ENCODE measurements at places on chromosomes 6 and 20.

DNA sequence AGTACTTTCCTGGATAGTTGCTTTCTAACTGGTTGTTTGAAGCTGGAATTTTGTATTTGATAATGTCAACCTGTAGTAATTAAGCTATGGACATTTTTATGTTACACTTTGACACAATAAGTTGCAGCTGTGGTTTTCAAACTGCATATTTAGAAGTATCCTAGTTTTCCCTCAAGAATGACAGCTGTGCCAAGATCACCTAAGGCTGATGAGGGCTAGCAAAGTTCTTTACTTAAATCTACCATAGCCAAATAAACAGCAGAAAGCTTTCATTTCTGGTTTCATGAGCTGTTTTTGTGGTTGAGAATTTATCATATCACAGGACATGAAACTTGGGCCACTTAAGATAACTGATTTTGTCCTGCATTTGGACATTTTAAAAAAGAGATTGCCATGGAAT is 30.6 kb downstream of the FAM229B start:
- DNase-seq = no peak

DNA sequence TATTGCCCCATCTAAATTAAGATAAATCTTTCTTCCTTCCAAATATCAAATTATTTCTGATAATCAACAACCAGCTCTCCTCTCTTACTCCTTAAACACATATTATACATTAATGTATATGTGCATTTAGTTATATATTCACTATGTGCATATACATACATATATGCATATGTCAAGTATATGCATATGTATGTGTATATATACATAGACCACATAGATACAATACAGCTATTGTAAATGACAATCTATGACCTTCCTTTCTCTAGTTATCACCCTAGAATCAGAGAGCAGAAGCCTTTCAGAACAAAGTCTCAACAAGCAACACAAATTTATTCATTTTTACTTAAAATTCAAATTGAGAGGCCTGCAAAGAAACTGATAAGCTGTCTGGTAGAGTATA is 241.1 kb upstream of the THEMIS start:
- no peak for DNase-seq

DNA sequence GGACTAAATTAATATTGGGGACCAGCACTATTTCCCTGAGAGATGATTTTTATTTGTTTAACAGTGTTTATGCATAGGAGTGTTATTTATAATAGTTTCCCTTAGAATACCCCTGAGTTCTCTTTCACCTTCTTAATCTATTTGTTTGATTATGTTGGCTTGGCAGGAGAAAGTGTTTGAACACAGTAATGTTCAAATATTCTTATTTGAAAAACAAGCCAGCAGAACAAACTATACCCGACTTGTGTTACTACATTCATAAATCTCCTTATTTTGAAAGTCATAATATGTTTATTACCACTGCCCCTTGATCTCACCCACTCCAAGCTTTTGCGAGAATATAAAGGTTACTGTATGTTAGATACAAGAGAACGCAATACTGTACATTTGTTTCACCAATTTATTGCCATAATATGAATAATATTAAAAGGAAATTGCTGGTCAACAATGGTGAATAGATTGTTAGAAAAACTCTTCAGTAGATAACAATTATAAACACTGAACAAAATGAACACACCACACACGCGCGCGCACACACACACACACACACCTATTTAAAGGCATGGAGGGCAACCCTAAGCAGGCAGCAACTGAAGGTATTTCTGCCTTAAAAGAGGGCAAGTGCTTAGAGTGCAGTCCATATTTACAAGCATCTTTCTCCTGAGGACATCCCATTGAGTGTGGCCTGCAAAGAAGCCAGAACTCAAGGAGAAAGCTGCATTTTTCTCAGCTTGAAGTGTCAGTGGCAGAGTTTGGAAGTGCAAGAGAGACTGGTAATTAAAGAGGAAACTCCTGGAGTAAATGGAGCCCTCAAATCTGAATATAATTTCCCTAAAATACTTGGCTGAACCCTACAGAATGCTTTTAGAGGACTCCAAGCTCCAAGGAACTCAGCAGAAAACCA is 279.4 kb upstream of the MAN1A1 start:
- DNase-seq = no peak

DNA sequence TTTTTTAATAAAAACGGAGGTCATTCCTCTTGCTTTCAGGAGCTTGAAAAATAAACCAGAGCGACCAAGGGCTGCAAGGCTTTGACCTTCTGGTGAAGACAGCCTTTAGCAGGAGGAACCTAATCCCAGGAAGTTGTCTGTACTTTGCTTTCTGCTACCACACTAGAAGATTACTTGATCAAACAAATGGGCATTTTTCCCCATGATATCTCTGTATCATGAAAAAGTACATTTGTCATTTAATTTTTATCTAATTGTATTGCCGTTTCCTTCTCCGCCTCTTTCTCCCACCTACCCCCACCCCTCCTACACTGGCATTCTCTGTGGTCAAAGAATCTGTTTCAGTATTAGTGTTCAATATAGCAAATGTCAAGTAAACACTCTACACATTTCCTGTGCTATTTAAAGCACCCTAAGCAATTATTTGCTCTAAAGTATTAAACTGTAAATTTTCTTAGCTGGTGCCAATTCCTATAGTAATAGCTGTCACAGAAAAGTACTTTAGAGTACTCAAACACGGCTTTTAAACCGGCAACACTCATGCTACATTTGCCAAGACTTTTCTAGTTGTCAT is 29.7 kb downstream of the ATXN1 start:
- DNase-seq = no peak

- no peak for DNase-seq
These were observed 419.5 kb downstream of the DHX35 start for GRCh38 chr20:39381595-39381994.

GRCh38 chr20:17641993-17642392 is 40.0 kb downstream of the RRBP1 start:
- no peak for DNase-seq

DNA sequence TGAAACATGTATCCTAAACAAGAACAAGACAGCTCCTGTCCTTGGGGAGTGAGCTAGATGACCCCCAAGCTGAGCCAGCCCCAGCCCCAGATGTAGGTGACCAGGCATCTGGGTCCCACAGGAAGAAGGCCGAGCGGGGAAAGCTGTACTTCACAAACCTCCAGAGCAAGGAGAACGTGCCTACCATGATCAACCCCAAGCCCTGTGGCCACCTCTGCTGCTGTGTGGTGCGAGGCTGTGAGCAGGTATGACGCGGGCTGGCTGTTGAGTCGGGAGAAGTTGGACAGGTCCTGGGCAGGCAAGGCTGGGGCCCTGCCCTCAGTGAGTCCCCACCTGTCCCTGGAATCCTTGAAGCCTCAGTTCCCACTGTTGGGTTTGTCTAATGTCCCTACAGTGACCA is 11.4 kb upstream of the CAPN11 start:
- no peak for DNase-seq

GRCh38 chr6:131924881-131925474 is 26.2 kb downstream of the CCN2 start:
- DNase-seq = no peak

GRCh38 chr20:38139977-38140753 is 24.9 kb downstream of the TGM2 start:
- no peak for DNase-seq

DNA sequence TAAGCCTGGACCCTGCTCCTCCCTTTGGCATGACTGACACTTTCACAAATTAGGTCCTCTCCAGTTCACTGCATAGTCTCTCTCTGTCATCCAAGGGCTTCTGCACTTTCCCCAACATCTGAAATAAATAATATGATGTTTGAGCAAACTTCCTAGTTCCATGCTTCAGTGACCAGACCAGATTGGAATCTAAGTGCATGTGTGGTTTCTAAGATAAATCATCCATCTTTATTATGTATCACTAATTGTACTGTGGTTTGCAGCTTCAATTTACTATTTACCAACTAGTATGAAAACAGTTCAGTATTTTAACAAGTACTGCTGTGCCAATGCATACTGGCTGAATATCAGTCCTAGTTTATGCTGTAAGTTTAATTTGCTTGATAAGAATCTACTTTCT is 18.7 kb downstream of the SESN1 start:
- no peak for DNase-seq

GRCh38 chr6:66103354-66103753 is 396.3 kb upstream of the EYS start:
- DNase-seq = no peak

DNA sequence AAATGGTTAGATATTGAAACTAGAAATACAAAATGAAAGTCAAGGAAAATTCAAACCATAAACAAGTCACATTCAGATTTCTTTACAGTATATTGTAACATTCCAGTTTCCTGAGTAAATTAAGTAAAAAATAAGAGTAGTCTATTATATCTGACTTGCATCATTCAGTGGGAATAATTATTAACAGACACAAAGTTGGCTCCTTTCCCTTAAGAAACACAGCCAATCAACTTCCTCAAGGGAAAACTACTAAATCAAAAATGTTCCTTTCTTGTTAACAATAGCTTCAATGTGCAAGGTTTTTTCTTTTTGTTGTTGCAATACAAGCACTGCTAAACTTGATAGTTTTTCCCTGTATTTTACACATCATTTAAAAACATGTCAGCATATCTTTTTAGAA is 33.2 kb downstream of the DNAAF9 start:
- no peak for DNase-seq

DNA sequence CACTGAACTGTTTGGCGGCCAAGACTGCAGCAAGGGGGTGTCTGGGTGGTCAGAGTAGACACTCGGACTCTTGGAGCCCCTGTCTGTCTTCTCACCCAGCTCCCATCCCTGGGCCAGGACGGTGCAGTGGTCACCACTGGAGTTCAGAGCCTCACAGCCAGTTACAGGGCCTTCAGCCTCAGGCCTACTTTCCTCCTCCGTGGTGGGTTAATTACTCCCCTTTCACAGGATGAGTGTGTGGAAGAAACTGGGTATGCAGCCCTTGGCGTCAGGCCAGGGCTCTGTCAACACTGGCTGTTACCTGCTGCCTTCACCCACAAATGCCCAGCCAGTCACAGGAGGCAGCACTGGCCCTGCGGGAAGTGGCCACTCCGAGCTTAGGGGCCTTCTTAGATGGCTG is 1.8 kb upstream of the YTHDF1 start:
- DNase-seq = peak; percentile 64

DNA sequence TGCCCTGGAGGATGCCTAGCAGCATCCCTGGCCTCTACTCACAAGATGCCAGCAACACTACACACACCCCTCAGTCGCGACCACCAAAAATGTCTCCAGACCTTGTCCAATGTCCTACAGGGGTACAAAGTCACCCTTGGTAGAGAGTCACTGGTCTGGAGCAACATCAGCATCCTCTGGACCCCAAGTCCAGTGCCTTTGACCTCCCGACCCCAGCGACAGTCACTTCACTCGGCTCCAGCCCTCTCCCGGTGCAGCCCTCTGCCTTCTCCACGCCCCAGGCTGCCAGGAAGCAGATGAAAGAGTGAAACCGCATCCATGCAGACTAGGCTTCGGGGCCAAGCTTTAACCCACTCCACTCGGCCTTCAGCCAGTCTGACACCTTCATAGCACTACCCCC is 92.0 kb upstream of the SRSF6 start:
- DNase-seq = no peak

- DNase-seq = no peak
These were observed 7.1 kb downstream of the NHLRC1 start for GRCh38 chr6:18115356-18115755.

- no peak for DNase-seq
These were observed 11.4 kb downstream of the SYNGAP1 start for GRCh38 chr6:33430991-33431879.

- no peak for DNase-seq
These were observed 8.8 kb downstream of the CDH4 start for GRCh38 chr20:61260905-61261304.

DNA sequence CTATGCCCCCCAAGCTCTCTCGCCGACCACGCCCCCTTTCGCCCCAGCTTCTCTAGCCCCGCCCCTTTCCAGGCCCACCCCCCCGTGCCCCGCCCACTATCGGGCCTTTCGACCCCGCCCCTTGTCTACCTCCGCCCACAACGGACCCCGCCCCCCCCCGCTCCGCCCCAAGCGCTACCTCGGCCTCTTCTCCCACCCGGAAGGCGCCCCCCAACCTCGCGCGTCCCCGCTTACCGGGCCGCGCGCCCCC is 200 bp downstream of the ZBTB22 start:
- DNase-seq = no peak

GRCh38 chr6:16737925-16738324 is 23.3 kb downstream of the ATXN1 start:
- DNase-seq = no peak

GRCh38 chr6:133288662-133289061 is 47.5 kb downstream of the EYA4 start:
- no peak for DNase-seq

DNA sequence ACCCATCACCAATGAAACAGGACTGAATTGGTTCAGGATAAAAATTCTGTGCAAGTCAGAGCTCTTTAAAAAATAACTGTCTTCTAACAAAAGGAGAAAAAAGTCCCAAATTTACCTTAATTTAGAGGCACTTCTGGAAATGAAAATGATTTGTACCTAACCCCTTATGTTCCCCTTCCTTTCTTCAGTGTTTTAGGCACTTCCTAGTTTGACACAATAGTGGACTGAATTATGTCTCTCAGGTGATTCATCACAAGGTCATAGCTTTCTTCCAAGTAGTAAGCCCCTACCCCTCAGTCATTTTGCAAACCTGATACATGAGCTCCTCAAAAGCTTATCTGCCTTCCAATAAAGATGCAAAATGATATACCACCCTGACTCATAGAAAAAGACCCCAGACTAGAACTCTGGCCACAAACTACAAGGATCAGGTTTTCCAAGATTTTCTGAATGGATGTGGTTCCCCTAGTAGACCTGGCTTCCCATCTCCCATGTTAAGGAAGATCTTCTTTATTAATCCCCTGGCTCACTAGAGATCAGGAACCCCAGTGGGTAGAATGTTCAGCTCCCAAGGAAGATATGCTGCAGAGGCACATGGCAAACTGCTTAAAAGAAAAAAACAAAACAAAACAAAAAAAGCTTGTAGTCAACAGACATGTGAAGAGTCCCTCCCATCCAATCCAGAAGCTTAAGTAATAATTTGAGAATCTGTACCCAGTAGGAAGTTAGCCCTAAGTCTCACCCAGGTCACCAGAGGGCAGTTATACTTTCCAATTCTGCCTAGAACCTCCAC is 3.6 kb downstream of the PPP1R10 start:
- no peak for DNase-seq

GRCh38 chr20:12728782-12729181 is 280.0 kb upstream of the SPTLC3 start:
- no peak for DNase-seq

GRCh38 chr6:82237013-82237412 is 10.5 kb downstream of the IBTK start:
- DNase-seq = no peak

GRCh38 chr6:44307217-44307616 is 5.9 kb downstream of the AARS2 start:
- DNase-seq = no peak

Measured in DMS79 (cell line).